Eye (tissue), 1 donor: ENCODE measurements at places on chromosomes 5 and 9.

DNA sequence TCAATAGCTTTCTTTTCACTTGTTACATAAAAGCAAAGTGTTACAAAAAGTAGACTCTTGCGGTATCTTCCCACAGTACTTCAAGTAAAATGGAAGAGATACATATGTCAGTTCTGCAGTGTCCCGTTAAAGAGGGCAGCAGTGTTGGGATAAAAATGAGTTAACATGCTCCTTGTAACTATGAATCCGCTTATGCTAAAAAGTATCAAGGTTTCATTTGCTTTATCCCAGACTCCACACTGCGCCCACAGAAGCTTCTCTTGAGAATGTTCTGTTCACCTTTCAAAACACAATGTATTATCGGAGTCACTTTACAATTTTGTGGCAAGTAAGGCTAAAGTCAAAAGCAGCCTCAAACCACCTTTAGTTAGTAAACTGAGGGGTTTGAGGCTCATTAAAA, 790 bp downstream of the PTAR1 start:
- no peak for DNase-seq

DNA sequence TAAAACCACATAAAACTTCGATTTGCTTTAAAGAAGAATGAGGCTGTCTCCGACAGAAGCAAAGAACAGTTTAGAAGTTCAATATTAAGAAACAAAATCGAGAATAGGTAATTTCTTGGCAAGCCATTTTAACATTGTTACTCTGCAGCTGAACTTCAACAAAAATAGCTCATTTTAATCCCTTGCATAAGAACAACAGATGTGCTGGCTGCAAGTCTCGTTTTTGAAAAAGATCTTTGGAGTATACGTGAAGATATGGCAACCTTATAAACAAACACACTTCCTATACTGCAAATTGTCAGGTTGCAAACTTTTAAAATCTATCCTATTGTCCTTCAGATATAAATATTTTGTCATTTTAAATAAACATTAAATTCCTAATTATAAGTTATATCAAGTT, 71.5 kb downstream of the FBN2 start:
- DNase-seq, result no peak

DNA sequence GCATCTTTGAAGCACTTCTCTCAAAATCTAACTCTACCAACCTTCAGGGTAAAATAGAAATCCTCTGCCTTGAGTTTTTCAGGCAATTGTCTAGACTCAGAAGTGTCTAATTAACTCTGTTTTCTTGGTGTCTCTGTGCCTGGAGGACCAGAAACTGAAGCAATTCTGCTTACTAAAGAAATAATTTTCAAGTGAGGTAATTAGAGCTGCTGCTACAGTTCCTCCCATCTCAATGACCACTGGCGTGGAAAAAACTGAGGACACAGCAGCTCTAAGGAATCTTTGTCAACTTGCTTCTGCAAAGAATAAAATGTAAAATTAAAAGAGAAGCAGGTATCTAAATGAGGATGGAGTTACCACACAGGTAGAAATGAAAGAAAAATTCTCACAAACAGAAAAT, 785.0 kb downstream of the PRELID2 start:
- no peak for DNase-seq

- no peak for DNase-seq
Measured at GRCh38 chr5:74927336-74927735, 61.1 kb upstream of the FAM169A start.

DNA sequence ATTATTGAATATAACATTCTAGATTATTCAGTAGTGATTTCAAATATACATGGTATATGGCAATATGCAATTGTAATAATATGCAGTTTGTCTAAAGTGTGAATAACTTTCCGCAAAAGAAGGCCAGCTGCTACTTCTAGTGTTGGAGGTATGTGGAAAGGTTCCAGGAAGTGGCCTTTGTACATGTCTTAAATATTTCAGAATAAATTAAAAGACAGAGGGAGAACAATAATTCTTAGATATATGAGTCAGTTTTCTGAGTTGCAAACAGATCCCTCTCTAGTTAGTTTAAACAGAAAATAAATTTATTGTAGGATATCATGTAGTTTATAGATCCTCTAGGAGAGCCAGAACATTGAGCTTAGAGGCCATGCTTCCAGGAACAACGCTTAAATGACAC, 210.8 kb upstream of the ELL2 start:
- DNase-seq, result no peak

DNA sequence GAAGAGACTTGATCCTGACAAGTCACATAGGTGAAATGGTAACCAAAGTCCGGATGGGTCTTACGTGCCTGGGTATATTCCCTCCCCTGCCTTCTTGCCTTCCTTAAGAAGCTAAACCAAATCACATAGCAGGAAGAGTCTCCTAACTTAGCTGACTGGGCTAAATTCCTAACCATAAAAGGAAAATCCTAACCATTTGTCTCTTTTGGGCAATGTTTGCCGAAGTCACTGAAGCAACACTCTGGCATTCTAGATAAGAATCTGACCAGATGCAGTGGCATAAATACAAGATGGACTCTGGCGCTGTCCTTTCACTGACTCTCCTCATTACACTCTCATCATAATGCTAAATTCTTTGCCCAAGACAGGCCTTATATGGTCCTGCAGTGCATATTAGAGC, 625.5 kb upstream of the RORB start:
- DNase-seq, result no peak

DNA sequence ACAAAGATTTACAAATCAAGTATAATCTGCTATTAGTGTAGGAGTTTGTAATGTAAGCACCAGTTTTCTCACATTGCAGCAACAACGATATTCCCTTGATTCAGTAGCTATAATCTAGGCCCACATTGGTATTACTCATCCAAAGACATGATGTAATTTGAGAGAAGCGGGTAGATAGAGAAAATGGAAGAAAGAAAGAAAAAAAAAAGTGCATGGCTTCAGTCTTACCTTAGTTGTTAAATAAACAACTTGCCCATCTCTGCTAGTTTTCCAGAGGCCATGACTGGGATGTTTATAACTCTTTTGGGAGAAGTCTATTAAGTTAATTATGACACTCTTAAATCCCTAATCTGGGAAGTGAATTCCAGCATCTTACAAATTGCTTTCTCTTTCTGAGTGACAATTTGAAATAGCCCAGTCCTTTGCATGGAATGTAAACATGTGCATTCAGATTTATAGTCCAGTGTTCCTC, 2.8 kb downstream of the MELK start:
- no peak for DNase-seq
